Stimulated activated CD4-positive, alpha-beta T cell treated with anti-CD3 and anti-CD28 coated beads, TNF-alpha, amount 100 ng/mL, for 48 hours (primary cell): ENCODE measurements at places on chromosomes 6 and 20.

GRCh38 chr20:37007898-37008649 lies 56.6 kb upstream of the SAMHD1 start:
- no peak for DNase-seq

DNA sequence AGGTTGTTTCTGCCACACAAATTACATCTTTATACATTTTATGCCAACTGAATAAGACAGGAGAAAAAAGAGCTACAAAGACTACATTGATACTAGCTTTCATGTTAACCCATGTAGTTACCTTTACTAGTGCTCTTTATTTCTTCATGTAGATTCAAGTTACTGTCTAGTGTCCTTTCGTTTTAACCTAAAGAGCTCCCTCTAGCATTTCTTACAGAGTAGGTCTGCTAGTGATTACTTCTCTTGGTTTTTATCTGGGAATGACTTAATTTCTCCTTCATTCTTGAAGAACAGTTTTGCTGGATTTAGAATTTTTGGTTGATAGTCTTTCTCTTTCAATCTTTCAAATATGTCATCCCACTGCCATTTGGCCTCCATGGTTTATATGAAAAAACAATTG lies 21.2 kb upstream of the NOP56 start:
- no peak for DNase-seq

DNA sequence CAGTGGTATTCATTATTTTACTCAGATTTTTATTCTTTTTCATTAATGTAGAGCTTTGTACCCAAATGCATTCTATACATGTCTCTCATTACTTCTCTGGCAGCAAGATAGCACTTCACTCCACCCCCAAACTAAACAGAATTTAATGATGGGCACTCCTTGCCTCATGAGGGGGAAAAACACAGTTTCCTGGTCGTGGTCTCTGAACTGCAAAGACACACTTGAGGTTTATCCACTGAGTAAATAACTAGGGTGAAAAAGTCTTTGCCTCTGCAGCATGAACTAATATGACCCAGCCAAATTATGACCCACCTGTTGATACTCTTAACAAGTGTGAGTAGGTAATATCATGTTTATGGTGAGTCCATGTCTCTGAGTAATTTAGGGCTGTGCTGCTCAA lies 785.2 kb upstream of the FLRT3 start:
- DNase-seq: no peak

DNA sequence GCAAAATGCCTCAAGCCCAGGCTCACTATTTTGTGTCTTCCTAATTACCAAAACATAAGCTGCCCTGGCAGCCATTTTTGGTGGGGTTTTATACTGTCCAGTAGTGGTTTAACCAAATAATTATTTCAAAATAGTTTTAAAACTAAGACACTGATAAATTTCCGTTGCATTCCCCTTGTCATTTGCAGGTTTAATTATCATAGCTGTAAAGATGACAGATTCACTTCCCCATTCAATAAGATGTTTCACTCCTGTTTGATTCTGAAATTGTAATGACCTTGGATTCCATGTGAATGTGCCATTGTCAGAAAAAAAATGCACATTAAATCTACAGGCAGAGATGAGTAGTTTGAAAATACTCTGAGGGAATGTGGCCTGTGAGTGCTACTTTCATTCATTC lies 172.0 kb downstream of the COL9A1 start:
- no peak for DNase-seq
